ENCODE measurements at places on chromosomes 3 and 15.
A peak's percentile ranks its signal among the peaks of the same experiment; 100 is the strongest.

DNA sequence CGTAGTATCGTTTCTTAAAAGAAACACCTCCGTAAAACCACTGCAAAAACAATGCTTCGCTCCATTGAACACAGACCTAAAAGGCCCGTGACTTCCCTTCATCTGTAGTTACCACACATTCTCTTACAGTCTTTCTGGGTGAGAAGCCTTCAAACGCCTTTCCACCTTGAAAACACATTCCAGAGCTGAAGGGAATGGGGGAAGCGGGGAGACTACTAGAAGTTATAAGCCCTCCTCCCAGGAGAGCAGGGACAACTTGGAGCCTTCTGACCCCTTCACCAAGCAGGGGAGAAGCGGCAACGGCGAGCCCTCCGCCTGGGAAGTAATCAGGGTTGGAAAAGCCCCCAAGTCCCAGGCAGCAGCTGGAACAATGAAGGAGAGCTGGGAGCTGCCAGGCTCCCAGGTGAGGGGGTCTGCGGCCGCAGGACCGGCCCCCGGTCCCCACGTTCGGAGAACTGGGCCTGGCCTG, 461 bp downstream of the SECISBP2L start:
- DNase-seq, result peak; percentile 43

DNA sequence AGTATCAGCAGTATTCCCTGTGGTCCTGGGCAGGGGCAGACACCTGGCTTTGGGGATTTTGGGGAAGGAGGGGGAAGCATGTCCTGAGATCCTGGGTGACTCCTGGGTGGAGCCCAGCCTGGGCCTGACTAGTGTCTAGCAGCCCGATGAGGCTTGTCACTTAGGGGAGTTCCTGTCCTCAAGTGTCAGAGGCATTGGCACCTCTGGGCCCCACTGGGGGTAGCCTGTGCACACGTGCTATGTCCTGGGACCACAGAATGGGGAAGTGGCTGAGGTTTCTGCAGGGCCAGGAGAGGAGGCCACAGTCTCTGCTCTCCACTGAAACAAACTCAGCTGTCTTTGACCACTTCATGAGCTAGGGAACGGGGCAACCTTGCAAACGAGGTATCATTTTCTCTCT, 31.5 kb upstream of the ADCY5 start:
- DNase-seq, result no peak

GRCh38 chr3:135629701-135630408, 335.7 kb upstream of the PPP2R3A start:
- DNase-seq, result no peak

- no peak for DNase-seq
Observed at GRCh38 chr15:99010768-99011167, 3.2 kb upstream of the PGPEP1L start.

DNA sequence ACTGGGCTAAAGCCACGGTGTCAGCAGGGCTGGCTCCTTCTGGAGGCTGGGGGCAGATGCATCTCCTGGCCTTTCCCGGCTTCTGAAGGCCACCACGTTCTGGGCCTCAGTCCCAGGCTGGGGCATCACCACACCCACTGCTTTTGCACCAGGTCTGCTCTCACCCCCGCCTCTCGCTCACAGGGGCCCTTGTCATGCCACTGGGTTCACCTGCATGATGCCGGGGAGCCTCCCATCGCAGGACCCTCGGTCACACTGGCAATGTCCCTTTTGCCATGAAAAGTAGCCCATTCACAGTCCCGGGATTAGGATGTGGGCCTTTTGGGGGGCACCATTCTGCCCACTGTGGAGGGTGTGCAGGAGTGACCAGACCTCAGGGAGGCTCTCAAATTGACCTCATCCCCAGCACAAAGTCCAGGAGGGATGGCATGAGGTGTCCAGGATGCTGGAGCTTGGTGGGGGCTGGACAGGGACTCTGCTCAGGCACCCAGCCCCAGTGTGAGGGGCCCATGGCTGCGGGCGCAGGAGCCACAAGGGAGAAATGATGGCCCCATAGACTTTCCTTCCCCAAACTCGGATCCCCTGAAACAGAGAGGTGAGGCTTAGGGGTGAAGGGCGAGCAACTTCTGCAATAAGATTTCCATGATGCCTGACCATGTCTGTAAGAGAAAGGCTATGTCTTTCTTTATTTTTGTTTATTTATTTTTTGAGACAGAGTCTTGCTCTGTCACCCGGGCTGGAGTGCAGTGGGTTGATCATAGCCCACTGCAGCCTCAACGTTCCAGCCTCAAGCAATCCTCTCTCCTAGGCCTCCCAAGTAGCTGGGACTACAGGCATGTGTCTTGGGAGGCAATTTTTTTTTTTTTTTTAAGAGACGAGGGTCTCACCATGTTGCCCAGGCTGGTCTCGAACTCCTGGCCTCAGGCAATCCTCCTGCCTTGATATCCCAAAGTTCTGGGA, 189.1 kb downstream of the GOLGA6L6 start:
- DNase-seq, result no peak

- DNase-seq, result no peak
Observed at GRCh38 chr3:187247398-187247797, 44.1 kb downstream of the MASP1 start.

DNA sequence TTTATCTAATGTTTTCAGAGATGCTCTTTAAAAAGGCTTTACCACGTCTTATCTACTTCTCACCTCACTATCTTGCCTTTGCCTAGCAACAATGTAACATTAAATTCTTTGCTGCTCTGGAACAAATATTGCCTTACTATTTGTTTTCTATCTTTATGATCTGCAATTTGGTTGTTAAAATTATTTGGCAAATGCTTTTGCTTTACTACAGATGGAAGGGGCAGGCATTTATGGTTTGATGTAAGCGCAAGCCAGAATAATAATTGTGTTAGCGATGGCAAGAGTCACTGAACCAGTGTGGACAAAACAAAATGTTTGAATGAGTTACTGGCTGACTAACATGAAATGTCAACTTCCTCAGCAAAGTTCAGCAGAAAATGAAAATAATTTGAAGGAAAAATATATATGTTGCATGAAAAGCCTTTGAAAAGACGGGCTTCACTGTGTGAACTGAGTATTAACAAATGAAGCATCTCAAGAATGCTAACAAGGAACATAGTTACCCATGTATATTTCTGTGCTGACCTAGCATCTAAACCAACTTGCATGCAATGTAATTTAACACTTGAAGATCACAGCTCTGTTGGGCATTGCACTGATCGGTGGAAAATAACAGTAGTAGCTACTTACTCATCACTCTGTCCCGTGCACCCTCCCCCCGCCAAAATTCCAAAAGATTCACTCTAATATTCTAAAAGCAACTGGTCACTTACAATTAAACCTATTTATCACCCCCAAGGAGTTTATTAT, 454.0 kb upstream of the ARHGEF26 start:
- DNase-seq, result no peak

DNA sequence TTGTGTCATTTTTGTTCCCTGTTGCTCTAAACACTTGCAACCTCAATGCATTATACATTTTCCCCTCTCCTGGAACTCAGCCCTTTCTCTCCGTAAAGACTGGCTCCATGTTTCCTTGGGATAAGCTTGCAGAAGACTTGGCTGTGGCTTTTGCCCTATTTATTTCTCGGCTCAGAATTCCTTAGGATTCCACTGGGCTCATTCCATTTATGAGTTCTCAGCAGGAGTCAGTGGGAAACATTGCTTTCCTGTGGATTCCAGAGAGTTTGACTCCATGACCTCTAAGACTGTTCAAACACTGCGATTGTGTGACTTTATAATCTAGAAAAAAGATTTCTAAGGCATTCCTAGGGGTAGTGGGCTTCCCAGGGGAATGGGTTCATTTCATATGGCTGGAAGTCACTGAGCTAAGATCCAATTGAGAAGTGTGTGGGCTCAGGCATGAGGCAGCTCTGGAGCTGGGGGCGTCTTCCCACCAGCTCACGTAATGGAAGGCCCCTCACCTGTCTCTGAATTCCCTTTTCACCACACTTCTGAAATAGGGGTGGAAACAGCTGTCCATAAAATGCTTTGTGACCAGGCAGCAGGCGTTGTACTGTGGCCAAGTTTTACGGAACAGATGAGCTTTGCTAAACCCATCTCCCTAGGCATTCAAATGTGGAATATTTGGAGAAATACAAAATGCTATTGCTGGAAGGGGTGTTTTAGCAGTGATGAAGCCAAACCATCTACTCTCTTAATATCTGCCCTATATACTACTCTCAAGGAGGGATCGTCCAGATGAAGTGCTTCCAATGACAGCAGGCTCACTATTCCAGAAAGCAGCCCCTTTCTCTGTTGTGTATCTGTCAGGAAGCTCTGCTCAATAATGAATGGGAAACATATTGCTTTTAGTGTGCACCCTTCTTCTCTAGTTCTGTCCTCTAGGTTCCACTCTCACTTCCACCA, 91.8 kb upstream of the BCL6 start:
- DNase-seq, result no peak

GRCh38 chr3:129648391-129648790, 41.9 kb upstream of the PLXND1 start:
- DNase-seq, result no peak

DNA sequence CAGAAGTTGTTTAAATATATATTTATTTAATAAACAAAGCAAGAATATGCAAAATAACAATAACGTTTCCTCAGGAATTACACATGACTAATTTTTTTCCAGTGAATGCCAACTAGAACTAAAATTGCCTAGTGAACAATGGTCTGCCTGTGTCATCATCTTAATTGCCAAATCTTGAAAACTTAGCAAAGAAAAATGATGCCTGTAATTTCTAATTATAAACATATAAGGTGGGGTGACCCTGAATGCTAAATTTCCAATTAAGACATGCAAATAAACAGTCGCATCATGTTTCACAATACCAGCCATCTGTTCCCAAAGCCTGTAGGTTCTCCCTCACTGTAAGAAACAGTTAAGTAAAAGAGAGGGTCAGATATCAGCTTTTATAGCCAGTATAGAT, 67.6 kb upstream of the PLCL2 start:
- DNase-seq, result no peak

DNA sequence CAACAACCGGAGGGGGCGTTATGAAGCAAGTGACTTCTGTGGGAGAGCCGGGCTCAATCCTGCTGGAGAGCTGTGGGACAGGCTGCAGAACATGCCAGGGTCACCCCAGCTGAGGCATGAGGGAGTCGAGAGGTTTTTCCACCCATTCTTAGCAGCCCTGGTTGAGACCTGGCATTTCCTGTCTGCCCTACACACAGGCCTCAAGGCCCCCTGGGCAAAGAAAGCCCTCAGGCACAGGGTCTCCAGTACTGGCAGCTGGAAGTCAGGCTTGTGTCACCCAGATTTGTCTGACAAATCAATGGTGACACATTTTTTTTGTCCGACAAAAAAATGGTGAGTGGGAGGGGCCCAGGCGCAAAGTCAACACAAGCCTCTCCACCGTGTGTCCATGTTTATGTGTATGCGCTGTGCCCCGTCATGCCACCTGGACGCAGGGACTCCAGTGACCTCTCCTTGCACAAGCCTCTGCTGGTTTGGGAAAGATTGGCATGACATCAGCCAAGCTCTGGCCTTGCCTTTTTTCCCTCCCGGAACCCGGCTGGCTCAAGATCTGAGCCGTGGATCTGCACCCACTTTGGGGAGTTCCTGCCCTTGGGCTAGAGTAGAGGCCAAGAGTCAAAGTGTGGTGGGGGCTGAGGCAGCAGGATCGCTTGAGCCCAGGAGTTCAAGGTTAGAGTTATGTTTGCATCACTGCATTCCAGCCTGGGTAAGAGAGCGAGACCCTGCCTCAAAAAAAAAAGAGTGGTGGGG, 20.8 kb upstream of the ALAS1 start:
- no peak for DNase-seq

GRCh38 chr15:38130740-38131498, 121.7 kb upstream of the SPRED1 start:
- DNase-seq, result no peak

DNA sequence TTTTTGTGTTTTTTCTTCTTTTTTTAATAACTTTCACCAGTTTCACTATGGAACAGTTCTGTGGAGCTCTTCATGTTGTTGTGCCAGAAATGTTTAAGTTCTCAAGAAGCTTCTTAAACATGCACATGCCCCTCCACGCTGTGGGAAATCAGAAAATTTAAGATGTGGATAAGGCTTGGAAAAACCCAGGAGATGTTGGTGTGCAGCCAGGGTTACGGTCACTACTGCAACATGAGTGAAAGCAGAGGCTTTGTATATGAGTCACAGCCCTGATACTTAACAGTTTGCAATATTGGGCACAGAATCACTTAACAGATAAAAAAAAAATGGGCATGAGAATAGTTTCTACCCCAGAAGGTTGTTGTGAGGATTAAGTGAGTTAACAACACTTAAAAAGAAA, 399.9 kb downstream of the LRTM1 start:
- DNase-seq, result no peak

- no peak for DNase-seq
Observed at GRCh38 chr3:90011596-90011995, 904.2 kb downstream of the EPHA3 start.

DNA sequence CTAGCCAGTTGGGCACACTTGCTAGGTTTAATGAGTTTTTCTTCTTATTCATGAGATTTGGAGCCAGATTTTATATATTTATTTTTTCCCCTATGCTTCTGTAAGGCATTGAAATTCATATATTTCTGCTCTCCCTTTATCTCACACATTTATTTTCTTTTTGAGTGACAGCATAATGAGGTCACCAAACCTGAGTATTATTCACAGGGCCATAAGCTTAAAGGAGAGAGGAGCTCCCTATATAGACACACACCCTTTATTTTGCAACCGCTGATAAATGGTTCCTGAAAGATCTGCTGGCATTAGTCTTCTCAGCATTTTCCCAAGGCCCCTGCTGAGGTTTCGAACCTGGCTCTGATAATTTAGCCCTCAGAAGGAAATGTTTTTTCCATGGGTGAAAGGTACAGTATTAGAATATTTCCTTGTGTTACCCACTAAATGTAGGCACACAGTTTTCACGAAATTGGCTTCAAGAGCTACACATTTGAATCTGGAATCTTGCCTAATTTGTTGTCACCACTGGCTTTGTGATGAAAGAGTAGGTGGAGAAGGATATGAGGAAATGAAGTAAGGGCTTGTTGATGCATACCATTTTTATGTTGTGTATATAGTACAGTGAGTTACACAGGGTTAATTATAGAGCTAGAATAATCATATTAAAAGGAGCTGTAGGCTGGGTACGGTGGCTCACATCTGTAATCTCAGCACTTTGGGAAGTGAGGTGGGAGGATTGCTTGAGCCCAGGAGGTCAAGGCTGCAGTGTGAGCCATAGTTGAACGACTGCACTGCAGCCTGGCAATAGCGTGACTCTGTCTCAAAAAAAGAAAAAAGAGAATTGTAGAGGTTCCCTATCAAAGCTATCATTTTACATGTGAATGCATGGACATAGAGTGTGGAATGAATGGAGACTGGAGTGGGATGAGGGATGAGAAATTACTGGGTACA, 6.5 kb downstream of the KLHL18 start:
- DNase-seq, result no peak

GRCh38 chr15:85564686-85565085, 184.3 kb downstream of the AKAP13 start:
- DNase-seq, result no peak

GRCh38 chr3:147119346-147119745, 287.0 kb downstream of the ZIC4 start:
- DNase-seq, result no peak

DNA sequence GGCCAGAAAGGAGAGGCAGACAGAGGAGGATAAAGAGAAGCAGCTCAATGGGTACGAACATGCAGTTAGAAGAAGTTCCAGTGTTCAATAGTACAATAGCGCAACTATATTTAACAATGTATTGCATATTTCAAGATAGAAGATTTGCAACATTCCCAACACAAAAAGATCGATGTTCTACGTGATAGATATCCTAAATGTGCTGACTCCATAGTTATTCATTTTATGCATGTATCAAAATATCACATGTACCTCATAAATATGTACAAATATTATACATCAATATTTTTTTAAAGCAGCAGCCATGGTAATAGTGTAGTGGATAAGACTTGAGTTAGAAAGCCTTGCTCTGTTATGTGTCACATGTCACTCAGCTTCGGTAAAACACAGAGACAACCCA, 110.2 kb upstream of the ASB14 start:
- DNase-seq, result no peak

All from activated T-cell treated with anti-CD3 and anti-CD28 coated beads, Interleukin-2, amount 50 U/mL, for 48 hours (primary cell).